ENCODE measurements at places on chromosomes 1 and 21. TPM values are rescaled to one million over a fixed set of nuclear protein-coding genes. Genes with fewer than 3 reads are reported as not detected.
A peak's percentile ranks its signal among the peaks of the same experiment; 100 is the strongest.

GRCh38 chr1:69305621-69306020 lies 262.1 kb upstream of the LRRC7 start:
- DNase-seq: no peak

DNA sequence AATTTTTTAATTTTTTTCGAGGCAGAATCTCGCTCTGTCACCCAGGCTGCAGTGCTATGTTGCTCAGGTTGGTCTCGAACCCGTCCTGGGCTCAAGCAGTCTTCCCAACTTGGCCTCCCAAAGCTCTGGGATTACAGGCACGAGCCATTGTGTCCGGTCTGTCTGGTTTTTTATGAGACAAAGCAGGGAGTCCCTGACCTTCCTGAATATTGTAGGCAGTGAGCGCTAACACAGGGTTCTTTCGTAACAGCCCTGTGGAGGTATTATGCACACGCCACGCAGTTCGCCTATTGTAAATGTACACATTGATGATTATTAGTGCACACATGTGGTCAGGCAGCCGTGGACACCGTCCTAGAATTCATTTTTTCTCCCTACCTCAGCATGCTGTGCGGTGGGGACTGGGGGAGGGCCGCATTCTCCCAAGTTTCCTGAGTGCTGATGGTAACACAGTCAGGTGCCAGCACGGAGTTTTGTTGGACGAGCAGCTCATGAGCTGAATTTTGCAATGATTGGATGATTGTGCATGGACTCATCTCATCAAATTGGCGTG lies 19.6 kb downstream of the SPSB1 start:
- no peak for DNase-seq

- DNase-seq: no peak
These were observed 36.8 kb upstream of the PLA2G2C start for GRCh38 chr1:20223106-20223505.

- no peak for DNase-seq
These were observed 164.3 kb downstream of the GRIK1 start for GRCh38 chr21:29775462-29775861.

- no peak for DNase-seq
These were observed 123.8 kb downstream of the PRDM16 start for GRCh38 chr1:3192825-3193224.

GRCh38 chr1:9439074-9439761 lies 100.0 kb upstream of the SLC25A33 start:
- peak; percentile 40 for DNase-seq

GRCh38 chr1:90715309-90715708 lies 1.8 kb downstream of the BARHL2 start:
- no peak for DNase-seq

GRCh38 chr1:151157067-151157531 lies 650 bp downstream of the TNFAIP8L2 start:
- DNase-seq: no peak

DNA sequence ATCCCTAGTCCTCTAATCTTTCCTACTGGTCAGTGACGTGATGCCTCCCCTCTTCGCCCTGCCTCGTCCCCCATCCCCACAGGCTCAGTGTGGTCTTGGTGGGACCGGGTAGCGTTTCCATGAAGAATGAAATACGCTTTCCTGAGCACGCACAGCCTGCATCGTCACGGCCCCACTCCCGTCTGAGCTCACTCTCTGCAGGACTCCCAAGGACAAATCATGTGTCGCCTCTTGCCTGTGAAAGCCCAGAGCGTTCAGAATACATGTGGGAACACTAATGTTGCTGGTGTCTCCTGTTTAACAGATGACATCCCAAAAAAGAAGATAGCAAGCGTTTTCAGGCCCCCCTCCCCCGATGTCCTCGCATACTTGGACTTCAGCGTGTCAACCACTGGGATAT lies 49.2 kb downstream of the S100B start:
- no peak for DNase-seq

DNA sequence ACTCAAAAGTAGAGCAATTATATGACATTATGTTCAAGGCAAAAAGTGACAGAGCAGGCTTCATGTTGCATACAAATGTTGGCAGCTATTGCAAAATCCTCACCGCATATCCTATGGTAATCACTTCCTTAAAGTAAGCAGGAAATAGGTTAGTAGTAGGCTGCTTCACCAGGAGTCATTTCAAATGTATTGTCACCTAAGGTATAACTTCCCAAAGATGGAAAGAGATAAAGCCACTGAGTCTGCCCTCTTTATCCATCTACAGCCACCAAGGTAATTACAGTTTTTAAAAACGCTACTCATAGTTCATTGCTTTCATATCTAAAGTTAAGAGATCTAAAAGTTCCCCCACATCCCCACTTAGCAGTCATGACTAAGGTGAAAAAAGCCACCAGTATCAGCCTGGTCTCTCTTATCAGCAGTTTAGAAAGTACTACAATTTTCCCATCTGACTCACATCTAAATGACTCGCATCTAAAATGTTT lies 31.6 kb upstream of the UBE2U start:
- DNase-seq: peak; percentile 31

DNA sequence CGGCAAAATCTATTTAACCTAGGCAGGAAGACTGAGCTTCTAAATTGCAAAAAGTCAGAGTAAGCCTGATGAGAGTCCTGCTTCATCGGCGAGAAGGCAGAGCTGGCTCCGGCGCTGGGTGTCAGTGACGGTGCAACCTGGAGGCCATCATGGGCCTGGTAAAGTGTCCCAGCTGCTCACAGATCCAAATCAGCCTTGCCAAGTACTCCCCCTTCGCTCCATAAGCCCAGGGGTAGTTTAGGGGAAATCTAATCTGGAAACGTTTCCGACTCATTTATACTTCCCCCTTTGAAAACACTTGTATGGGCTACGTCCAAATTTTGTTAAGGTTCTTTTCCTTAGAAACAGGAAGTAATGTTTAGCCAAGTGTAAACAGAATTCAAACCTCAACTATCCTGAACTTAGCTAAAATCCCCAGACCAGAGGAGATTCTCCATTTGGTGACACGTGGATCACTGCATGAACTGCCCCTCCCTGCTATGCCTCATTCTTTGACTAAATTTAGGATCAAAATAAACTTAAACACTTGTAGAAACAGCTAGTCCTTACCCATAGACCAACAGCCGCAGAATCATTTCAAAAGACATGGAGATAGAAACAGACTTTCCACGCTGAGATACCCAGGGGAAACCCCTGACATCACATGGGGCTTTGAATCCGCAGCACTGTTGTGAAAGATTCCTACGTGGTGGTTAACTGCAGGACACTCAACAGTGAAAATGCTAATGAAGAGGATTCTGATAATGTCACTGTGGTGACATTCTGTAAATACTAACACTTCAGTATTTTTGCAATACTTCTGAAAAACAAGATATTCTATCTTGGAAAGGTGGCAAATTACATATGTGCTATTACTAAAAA lies 172.7 kb downstream of the TGFBR3 start:
- peak; percentile 41 for DNase-seq

GRCh38 chr1:110280126-110280525 lies 59.1 kb upstream of the RBM15 start:
- no peak for DNase-seq

DNA sequence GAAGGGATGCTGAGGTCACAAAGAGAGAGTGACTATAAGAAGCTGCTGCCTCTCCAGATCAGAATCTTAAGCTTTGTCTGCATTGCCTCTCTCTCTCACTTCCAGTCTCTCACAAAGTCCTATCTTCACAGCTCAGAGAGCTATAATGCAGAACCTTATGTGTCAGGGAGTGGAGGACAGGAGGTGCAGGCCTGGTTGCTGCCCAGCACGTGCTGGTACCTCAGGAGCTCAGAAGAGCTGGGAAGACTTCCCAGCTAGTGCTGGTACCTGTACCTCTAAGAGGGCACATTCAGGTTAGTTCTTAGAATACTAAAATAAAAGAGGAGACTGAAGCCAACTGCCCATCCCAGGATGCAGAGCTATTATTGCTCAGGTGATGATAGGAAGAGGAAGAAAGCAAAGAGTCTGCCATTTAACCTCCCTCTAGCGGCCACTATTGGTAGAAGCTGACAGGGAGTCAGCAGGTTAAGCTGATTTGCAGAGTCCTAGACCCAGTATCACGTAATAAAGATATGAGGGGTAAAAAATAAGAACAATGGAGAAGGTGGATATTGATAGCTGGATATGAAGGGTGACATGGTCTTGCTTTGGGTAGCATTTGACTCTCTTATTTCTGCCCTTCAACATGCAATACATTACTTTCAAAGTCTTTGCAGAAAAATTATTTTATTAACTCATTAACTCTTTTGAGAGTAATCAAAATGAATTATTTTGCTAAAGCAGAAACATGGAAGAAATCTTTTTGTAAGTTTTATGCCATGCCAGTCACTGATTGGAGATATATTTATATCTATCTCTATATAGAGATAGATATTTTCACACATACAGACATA lies 138.1 kb upstream of the HMCN1 start:
- DNase-seq: peak; percentile 77

GRCh38 chr1:111611986-111612385 lies 7.6 kb upstream of the RAP1A start:
- no peak for DNase-seq

GRCh38 chr1:91844862-91845528 lies 41.0 kb downstream of the TGFBR3 start:
- no peak for DNase-seq

GRCh38 chr1:209879539-209879938 lies 51.8 kb downstream of the UTP25 start:
- DNase-seq: no peak

GRCh38 chr1:178577882-178578281 lies 65.0 kb downstream of the TEX35 start:
- no peak for DNase-seq

DNA sequence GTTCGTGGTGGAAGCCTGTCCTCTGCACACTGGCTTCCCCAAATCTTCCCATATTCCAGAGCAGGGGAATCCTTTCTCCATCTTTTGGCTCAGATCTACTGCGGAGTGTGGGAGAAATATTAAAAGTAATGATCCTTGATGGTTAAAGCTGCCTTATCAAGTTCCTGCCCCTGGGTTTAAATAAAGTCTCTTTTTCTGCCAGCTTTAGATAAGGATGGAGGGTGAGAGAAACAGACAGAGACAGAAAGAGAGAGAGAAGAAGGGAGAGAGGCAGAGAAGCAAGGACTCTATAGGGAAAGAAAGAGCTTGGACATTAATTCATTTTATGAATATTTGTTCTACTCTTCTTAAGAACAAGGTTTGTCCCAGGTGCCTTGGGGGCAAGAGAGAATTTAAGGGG lies 98.0 kb downstream of the KCNJ15 start:
- DNase-seq: no peak

DNA sequence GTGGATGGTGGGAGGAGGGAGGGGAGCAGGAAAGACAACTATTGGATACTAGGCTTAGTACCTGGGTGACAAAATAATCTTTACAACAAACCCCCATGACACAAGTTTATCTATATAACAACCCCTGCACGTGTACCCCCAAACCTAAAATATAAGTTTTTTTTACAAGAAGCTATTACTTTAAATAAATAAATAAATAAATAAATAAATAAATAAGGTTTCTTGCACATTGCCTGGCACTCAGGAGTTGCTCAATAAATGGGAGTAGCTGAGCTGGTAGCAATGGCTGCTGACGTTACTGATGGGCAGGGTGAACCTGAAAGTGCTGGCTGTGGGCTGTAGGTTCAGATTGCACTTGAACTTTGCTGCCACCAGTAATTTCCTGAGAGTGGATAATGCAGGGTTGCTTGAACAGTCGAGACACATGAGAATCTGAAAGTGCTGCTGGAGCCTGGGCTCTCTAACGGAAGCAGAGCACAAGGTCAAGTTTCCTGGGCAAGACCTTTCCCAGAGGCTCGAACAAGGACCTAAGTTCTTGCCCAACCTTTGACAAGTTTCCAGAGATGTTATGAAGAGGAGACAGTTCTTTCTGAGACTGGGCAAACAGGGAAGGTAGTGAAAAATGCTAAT lies 14.8 kb upstream of the KCNE2 start:
- no peak for DNase-seq

DNA sequence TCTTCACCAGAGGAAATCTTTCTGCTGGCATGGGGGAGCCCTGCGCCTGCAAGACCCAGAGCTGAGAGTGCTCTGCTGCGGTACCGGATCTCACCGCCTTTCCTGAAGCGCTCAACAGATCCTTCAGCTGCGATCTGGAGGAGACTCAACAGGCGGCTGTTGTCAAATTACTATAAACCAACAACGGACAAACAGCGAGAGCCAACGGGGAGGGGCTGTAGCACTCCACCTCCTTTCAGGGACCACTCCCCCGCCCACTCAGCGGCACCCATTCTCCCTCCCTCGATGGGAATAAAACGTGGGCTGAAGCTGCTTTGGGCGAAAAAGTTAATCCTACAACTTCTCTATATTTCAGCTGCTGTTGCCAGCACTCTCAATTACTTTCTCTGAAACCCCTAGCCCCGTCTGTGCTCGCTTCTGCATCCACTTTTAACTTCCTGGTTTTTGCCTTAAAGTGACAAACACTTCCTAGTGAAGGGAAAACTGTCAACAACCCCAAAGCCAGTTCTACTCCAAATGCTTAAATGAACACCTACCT lies at the start of gene FMO5:
FMO5 (minus strand) TSS at position 147 of the 538 bp plus-strand sequence. CDS start 310 bp downstream, outside the sequence.
- DNase-seq: peak; percentile 83

DNA sequence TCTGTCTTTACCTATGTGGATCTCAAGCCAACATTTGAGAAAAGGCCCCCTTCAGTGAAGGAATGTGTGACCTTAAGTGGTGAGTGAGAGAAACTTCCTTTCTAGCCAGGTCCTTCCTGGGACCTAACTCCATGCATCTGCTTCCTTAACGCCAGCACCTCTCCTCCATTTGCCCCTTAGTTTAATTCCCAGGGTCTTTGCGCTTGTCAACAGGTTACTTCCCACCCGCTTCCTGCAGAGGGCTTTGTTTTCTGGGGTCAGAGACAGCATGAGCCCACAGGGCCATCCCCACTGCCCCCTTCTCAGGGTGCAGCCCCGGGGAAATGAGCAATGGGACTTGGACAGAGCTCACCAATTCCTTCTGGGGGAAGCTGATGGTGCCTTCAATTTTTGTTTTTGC lies 54.8 kb downstream of the EVA1C start:
- no peak for DNase-seq

DNA sequence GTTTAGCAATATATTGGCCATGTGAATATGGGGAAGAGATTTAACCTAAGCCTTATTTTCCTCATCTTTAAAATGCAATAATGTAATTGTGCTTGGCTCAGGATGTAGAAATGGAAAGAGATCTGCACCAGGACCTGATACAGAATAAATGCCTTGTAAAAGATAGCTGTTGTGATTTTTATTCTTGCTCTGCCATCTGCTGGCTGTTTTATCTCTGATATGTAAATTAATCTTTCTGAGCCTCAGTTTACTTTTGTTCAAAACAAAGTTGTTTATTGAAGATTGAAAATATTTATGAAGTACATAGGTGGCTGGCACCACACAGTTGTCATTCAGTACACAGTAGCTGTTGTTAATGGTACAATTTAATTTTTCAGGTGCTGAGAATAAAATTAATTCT lies 21.9 kb downstream of the ZYG11B start:
- DNase-seq: no peak

GRCh38 chr1:45617618-45618017 lies 6.2 kb downstream of the CCDC17 start:
- DNase-seq: no peak

The TMEM200B gene
- 1.5 TPM for total RNA-seq

The S100B gene
- 3.3 TPM for total RNA-seq

The KMO gene
- total RNA-seq: not detected

The SPRR1B gene
- not detected for total RNA-seq

The CPLANE2 gene
- 15.2 TPM for total RNA-seq

The SLC66A1 gene
- total RNA-seq: 10.6 TPM

The GLRX2 gene
- 38.1 TPM for total RNA-seq

The PTCH2 gene
- 0.48 TPM for total RNA-seq

The GNAT2 gene
- 0.32 TPM for total RNA-seq

The KRTAP19-1 gene
- not detected for total RNA-seq

The KIF17 gene
- 1.4 TPM for total RNA-seq

The CYP4A22 gene
- not detected for total RNA-seq

The C8B gene
- not detected for total RNA-seq

The GJA4 gene
- 2.3 TPM for total RNA-seq

Measured in colonic mucosa (tissue), 4 donors.